ENCODE measurements at places on chromosomes 11 and 22.

DNA sequence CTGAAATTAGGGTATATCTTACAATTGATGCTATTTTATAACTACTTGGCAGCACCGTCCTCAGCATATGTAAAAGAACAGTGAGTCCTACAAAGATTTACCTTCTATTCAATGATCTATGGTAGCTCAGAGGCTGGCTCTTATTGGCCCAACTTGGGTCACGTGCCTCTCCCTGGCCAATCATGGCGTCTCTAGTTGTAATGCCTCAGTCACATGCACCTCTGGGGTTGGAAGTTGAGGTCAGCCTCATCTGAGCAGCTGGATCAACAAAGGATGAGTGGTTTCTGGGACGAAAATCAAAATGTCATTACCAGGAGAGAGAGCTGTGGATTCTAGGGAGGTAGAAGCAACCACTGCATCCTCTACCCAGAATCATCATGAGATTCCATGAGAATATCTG, 22.9 kb upstream of the ASPHD2 start:
- DNase-seq, result no peak

GRCh38 chr11:15972838-15973237, 383.5 kb downstream of the SOX6 start:
- DNase-seq, result no peak

DNA sequence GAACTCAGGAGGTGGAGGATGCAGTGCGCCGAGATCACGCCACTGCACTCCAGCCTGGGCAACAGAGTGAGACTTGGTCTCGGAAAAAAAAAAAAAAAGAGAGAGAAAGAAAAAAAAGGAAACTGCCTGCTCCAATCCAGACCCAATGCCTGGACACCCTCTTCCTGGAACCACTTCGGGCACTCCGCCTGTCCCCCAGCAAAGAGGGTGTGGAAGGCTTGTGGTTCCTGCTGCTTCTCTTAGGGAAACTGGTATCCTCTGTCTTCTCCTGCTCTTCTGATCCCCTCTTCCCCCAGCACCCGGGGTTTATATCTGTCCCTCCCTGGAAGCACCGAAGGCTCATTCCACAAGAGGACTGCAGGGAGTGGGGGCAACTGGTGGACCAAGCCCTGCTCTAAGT, 12.9 kb downstream of the CHRNA10 start:
- no peak for DNase-seq

DNA sequence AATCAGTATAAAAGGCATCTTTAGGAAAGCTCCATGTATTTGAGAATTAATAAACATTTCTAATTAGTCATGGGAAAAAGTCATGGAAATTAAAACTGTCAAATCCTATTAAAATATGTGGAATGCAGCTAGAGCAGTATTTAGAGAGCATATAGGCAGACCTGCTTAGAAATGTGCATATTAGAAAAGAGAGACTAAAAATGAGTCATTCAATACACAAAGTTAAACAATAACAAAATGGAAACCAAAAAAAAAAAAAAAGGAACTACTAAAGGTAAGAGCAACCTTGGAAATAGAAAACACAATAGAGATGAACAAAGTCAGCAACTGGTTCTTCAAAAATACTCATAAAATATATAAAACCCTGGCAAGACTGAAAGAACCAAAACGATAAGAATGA, 59.7 kb upstream of the RASSF10 start:
- DNase-seq, result no peak

- DNase-seq, result no peak
Observed at GRCh38 chr22:19679522-19680101, 34.7 kb upstream of the SEPTIN5 start.

GRCh38 chr11:6022956-6023355, 7.6 kb downstream of the OR56A1 start:
- no peak for DNase-seq

DNA sequence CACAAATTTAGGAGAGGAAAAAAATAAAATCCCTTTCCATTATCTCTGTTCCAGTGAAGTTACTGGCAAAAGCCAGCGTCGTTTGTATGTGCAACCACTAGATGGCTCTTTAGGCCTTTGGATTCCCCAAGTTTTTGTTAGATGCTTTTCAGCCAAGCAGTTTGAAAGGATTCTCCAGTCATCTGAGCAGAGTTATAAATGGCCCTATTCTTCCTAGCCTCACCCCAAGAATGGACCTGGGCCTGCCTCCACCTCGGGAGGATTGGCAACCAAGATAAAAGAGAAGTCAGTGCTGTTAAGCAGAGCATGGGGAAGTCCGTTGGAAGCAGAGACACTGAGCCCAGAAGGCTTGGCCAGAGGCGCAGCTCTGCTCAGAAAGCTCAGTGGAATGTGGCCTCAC, 15.4 kb downstream of the FAM181B start:
- DNase-seq, result no peak

- no peak for DNase-seq
Observed at GRCh38 chr22:44116755-44117684, 63.7 kb upstream of the PARVG start.

GRCh38 chr22:18947905-18948304, 11.8 kb upstream of the PRODH start:
- DNase-seq, result no peak

GRCh38 chr22:22814666-22815396, 72.8 kb upstream of the IGLL5 start:
- no peak for DNase-seq

GRCh38 chr22:28043266-28043665, 124.2 kb upstream of the PITPNB start:
- no peak for DNase-seq

DNA sequence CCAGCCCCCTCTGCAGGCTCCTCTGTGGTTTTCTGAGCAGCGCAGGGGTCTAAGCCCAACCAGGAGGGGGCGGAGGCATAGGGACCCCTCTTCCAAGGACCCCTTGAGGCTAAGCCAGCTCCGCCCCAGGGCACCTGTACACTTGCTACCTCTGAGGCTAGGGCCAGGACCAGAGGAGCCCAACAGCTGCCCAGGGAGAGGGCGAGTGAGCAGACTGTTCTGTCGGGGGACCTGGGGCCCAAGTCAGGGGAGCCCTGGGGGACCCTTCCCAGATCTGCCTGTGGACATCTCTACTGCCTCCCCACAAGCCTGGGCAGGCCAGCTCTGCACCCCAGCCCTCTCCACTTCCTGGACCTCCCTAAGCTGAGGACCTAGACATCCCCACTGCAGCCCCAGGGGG, 1.8 kb downstream of the B4GALNT4 start:
- no peak for DNase-seq

- no peak for DNase-seq
Observed at GRCh38 chr11:125583496-125583895, 9.2 kb upstream of the STT3A start.

- DNase-seq, result peak; percentile 86
Observed at GRCh38 chr11:69518081-69518950, 36.9 kb downstream of the LINC01488 start.

DNA sequence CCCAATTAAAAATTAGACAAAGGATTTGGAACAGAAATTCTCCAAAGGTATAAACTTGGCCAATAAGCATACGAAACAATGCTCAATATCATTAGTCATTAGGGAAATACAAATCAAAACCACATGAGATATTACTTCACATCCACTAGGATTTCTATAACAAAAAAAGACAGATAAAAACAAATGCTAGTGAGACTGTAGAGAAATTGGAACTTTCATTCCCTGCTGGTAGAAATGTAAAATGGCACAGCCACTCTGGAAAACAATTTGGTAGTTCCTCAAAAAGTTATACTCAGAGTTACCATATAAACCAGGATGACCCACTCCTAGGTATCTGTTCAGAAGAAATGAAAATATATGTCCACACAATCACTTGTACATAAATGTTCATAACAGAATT, 71.6 kb downstream of the RPL27A start:
- no peak for DNase-seq

DNA sequence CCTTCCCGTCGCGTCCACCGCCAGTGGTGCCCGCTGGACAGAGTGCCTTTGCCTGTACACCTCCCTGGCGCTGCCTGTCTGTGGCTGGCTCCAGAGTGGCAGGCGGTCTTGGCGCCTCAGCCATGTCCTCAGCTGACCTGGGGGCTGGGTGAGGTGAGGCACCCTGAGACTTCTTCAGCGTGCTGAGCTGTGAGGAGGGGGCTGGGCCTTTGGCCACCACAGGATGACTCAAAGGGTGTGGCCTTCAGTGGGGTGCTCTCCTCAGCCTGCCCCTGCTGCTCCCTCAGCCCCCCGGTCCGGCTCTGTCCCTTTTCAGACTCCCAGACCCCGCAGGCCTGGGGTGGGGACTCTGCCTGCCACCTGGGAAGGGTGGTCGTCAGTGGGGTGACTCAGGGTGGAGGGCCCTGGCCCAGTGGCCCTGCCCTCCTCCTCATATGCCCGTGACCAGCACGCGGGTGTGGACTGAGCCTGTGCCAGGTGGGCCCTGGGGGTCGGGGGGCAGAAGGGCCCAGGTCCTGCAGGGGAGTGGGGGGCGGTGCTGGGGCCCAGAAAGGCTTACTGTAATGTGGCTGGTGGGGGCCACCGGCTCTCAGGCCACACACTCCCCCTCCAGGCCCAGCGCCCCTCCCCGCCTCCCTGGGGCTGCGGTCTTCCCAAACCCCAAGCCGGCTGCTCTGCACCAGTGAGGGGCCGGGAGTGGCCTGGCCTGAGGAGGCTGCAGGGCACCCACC, 15.9 kb downstream of the CRELD2 start:
- no peak for DNase-seq

DNA sequence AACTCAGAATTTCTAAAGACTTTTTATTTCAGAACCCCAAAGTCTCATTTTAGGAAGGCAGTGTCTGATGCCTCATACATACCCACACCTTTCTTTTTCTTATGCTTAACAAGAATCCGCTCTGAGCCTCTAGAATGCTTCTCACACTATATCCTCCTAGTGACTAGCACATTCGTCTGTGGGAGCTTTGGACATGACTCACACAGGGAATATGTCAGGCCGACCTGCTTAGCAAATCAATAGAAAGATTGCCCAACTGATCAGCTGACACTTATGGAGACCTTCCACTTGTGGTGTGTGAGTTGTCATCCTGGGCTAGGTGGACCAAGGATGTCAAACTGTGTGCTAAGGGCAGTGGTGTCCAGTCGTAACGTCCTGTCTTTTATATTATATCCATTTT, 129.9 kb upstream of the TTC12 start:
- peak; percentile 90 for DNase-seq

DNA sequence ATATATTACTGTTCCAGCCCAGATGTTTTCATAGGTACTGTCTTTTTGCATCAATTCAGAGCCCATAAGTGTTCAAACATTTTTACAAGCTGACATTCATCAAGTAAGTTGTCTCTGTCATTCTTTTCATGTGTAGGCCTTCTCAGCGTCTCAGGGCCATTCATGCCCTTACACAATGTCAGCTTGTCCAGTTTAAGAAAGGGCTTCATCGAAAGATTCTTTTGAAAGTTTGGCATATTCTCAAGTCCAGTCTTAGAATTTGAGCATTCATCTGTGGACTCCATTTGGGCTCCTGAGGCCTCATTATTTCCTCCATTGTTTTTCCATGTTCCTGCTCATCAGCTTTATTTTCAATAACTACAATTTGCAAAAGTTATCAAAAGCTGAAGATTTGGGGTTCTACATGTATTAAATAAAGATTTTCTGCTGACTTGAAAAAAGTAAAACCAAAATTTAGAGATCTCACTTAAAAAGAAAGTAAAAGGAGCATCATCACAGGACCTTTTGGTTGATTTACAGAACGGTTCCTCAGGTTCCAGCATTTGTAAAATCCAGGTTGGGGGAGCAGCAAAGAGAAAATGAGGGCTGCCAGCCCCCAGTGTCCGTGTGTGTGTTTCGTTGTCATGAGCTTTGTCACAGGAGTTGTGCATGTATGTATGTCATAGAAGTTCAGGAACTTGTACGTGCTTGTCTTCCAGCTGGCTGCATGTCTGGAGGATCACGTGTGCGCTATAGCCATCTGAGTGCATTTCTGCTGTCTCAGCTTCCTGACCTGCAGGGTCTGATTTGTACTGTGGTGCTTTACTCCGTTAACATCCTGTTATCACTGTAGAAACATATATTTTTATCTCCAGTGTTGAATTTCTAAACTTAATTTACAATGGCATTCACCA, 15.6 kb downstream of the MOV10L1 start:
- no peak for DNase-seq

DNA sequence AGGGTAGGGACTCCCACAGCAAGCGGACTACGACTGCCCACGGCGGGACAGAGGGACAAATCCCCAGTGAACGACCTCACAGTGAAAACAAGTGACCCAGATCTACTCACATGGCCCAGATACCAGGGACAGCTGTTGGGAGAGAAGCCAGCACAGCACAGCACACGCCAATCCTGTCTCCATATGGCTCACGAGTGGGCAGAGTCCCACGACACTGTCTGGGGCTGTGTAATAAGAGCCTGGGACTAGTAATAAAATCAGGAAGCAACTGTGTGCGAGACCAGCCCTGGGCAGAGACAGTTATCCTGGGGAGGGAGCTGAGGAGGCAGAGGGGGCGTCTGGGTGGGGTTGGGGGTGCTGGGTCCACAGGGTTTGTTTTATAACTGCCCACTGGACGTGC, 385.0 kb downstream of the CTTN start:
- no peak for DNase-seq

- DNase-seq, result no peak
Observed at GRCh38 chr11:58786693-58787092, 55.0 kb upstream of the GLYAT start.

GRCh38 chr11:94130298-94131046, 1.8 kb downstream of the PANX1 start:
- peak; percentile 88 for DNase-seq

DNA sequence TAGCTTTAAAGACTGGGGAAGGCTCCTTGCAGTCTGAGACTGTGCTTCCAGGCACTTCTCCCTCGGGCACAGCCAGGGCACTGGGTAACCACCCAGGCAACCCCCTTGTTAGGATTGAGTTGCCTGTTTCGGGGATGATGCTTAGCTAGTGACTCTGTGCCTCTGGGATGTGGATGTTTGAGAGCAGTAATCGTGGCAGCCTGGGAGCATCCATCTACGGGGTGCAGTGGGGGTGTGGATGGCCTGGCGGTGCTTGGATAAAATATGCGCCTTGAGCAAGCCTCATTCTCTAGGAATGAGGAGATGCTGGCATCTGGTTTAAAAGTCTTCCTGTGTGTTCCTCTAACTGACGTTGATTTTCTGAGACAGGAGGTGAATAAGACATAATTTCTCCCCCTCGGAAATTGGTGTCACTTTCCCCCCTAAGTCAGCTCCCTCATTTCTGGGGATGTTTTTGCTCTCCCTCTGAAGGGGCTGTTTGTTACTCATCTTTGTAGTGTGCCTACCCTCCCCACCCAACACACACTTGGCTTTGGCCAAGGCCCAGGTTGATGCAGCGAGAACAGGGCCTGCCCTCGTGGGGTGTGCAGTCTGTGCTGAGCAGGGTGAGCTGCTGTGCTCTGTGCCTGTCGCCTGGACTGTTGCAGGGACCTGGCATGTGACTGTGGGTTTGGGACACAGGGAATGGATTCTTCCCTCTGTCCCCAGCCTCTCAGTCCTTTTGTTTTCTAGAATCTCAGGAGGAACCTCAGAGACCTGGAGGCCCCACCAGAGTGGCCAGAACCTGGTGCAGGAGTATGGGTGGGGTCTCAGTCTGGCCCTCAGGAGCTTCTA, 2.0 kb downstream of the GNAZ start:
- DNase-seq, result no peak

GRCh38 chr11:86595451-86595850, 77.0 kb downstream of the ME3 start:
- DNase-seq, result no peak

All from GM04503 (cell line).